Anterior cingulate cortex (tissue), 58 donors: ENCODE measurements at places on chromosomes 4 and X.

DNA sequence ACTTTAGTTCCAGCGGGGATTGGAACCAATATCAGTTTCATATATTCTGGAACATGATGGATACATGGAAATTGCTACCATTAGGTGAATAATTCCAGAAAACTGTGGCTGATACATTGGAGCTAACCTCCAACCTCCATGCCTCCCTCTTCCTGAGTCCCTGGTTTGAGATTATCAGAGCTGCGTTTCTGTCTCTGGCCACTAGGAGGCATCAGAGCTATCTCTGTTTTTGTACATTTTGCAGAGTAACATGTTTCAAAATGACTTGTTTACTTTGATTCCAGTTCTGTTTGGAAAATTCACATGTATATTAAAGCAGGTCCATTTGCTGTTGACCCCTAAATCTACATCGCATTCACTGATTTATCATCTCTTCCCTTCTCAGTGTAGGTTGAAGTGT lies 2.4 kb upstream of the RAB40AL start:
- DNase-seq: no peak

DNA sequence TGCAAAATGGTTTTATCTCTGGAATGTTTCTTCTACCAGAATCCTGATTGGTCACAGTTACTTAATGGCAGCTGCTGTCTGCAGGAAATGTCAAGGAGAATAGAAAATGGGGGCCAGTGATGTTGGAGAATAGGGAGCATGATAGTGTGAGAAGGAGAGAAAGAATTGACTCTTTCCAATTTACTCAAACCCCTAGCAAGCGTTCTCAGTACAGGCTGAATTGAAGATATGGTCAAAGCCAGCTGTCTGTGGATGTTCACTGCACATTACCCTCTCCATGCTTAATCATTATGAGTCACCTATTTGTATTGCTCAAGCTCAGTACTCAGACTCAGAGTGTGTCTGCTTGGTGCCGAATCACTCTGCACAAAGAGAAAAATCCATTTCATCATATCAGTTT lies 57.8 kb upstream of the FAM47B start:
- no peak for DNase-seq

DNA sequence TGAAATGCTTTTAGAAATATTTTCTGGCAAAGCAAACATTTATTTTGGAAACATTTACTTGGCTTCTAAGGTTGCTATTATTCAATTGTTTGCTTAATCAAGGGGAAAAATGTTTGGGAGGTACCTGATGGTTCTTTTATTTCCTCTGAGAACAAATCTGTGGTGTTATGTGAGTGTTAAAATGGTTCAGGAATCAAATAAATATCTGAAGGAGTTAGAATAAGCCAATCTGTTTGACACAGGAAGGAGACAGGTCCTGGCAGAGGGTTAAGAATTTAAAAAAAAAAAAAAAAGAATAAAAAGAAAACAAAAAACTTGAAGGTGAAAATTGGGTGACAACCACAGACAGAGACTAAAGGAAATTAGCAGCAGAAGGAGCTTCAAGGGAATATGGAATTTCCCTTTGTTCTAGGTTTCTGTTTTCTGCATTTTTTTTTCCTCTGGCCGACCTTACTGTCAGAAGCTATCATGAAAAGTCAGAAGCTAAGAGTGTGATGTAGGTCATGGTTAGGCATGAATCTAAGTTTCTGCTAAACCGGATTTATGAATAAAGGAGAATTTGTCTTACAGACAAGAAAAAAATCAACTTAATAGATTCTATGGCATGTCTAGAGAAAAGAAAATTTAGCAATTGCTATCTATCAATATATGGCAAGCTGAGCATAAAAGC lies 78.6 kb upstream of the PNPLA4 start:
- DNase-seq: no peak

DNA sequence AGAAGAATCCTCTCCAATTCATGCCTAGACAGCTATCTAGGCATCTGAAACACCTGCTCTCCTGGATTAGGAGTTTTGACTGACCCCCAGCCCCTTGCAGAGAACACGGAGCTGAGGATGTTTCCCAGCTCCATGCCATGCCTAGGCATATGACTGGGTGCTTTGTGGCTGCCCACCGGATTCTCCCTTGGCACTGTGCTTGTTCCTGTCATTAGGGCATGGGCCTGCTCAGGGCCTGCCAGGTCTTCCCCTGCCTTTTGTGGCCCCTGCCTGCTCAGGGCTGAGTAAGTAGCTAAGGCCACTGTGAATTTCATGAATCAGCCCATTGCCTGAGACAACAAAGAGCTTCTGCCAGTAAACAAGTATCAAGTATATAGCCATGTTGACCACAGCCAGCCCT lies 867.4 kb downstream of the TECRL start:
- no peak for DNase-seq

DNA sequence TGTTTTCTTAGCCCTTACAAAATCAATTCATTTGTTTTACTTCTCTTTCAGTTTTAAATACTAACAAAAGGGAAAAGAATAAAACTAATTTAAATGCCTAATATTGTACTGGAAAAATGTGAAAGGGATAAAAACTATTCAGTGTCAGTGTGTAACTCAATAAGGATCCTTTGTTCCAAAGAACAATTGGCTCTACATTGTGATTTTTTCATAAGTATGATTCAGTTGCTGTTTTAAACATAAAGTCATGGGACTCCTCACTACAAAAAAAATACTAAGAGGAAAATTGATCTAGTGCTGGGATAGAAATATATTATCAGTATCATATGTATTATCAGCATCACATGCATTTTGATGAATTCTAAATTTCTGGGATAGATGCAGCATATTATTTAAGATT lies 199.4 kb upstream of the TRAM1L1 start:
- DNase-seq: no peak

GRCh38 chrX:262381-262909 lies 18.7 kb upstream of the PLCXD1 start:
- no peak for DNase-seq

GRCh38 chr4:55979562-55979961 lies 30.8 kb downstream of the CEP135 start:
- no peak for DNase-seq

DNA sequence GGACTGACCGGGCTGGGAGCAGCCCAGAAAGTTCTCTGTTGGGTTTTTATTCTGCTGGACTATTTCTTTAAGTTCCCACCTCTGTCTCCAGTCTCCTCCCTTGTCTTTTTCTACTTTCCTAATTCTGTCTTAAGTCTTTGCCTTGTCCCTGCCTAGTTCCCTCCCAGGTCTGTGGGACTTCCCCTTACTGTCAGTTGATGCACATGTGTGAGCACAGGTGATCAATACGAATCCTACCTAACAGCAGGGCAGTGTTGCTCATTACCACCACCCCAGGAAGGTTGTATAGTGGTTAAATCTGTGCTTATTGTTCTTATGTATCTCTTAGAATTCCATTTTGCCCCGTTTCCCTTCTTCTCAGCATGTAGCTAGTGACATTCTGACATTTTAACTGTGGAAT lies 62.1 kb downstream of the GALNTL6 start:
- no peak for DNase-seq

DNA sequence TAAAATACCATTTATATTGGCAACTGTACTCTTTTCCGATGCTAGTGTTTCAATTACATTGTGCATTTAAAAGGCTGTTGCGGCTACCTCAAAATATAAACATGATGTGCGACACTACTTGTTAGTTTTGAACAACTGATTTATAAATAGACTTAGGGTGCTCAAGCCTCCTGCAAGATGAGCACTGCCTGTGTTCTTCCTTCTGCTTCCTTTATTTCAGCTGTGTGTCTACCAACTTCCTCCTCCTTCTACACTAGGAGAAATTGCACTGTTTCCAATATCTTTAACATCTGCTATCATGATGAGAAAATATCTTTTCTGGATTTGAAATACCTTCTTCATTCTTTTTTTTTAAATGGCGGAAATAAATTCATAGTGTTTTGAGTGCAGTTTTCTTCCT lies 24.0 kb downstream of the TET2 start:
- no peak for DNase-seq

DNA sequence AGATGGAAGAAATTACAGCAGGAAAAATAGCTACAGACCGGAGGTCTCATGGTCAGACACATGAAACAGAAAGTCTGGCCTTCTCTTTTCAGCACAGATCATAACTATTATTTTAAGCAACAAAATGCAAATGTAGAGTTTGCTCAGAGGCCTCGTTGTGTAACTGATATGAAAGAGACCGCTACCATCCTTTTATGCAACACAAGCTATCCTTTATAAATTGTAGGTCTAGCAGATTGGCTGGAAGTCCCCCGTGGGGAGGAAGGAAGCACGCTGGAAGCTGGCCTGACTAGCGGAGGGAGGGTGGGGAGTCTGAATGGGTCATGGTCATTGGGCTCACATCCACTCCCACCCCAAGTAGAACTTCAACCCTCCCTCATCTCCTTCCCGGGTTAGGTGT lies 27.7 kb downstream of the DMP1 start:
- DNase-seq: no peak
